ENCODE measurements at places on chromosomes 7 and 10.

DNA sequence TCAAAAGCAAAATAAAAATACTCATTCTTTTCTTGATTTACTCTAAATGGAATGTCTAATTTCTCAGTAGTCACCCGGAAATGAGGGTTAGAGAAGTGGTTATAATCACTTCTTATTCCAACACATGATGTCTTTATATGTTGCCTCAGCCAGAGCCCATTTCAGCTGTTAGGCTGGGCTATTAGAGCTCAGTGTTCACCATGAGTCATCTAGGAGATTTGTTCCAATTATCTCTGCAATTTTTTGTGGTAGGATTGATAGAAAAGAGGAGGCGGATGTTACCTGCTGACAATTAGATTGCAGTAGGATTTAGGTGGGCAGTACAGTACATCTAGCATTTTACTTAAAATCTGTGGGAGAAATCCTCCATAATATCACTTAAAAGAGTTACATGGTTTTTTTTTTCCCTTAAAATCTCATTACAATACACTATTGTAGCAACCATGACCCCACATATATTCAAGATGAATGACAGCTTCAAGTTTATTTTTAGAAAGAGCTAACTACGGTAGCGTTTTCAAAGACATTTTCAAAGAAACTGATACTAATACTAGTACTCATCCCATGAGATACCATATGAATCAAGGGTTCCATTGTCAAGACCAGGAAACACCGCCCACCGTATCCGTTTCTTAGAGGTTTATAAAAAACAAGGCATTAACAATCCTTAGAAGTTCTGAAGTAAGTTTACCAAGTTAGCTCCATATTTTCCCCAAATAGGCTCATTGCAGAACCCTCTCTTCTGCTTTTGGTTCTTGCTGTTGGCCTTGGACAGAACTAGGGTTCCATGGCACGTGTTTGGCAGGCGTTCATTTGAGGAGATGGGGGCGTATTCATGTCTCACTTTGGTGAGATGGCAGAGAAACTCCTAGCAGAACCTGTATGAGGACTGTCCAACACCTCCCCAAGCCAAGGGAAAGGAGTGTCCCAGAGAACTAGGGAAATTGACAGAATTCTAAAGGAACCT is 10.4 kb downstream of the CPA2 start:
- DNase-seq: peak; percentile 89

DNA sequence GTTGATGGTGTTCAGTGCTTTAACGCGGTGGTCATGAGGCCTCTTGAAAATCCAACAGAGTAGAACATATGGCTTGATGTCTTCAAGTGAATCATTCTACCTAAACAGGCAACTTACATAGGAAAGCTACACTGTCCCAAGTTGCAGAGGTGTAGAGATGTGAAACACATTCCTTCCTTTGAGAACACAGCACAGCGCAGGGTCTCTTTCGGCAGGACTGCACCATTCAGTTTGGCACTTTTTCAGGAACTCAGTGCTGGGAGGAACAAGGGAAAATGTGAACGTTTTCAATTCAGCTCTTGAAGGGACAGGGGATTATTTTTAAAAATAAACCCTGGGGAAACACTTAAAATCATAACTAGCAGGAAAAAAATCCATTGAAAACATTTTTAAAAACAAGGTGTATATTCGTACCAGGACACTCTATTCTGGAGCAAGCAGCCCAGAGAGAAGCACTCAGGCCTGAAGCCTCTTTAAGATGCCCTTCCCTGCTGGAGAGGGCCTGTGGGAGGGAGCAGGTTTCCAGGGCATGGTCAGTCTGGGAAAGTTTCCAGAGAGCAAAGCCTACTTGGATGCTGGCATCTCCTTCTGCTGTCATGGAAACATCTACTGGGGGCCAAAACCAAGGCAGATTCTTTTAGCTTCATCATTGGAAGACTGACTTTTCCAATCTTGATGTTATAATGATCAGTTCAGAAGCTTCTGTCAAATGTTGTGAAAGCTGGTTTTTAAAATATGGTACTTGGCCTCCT is 60.4 kb upstream of the NPVF start:
- DNase-seq: no peak

DNA sequence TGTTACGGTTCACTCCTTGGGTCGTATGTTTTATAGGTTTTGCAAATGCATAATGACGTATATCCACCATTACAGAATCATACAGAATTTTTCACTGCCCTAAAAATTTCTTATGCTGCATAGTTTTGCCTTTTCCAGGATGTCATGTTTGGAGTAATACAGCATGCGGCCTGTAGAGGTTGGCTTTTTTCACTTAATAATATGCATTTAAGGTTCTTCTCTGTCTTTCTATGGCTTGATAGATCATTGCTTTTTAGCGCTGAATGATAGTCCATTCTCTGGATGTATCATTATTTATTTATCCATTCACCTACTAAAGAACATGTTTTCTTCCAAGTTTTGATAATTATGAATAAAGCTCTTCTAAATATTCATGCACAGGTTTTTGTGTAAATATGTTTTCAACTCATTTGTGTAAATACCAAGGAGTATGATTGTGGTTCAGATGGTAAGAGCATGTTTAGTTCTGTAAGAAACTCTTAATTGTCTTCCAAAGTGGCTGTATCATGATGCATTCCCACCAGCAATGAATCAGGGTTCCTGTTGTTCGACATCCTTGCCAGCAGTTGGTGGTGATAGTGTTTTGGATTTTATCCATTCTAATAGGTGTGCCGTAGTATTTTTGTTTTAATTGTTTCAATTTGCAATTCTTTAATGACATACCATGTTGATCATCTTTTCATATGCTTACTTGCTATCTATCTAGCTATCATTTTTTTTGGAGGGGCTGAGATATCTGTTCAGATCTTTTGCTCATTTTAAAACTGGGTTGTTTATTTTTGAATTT is 531.2 kb upstream of the GHITM start:
- no peak for DNase-seq

GRCh38 chr7:128350708-128351295 is 7.1 kb upstream of the RBM28 start:
- DNase-seq: no peak

DNA sequence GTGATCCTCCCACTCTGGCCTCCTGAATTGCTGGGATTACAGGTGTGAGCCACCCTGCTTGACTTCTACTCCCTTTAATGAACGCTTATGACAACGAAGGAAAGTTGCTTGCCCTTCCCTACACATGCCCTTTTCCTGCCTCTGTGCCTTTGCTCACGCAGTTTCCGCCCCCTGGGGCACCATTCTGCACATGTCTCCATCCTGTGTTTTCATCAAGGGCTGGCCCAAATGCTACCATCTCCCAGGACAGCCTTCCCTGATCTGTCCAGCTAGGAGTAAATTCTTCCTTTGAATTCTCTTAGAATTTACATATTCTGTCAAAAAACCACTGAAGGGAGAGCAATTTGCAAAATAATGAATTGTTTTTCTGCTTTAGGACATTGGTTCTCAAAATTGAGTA is 50.0 kb upstream of the KMT2C start:
- DNase-seq: no peak

DNA sequence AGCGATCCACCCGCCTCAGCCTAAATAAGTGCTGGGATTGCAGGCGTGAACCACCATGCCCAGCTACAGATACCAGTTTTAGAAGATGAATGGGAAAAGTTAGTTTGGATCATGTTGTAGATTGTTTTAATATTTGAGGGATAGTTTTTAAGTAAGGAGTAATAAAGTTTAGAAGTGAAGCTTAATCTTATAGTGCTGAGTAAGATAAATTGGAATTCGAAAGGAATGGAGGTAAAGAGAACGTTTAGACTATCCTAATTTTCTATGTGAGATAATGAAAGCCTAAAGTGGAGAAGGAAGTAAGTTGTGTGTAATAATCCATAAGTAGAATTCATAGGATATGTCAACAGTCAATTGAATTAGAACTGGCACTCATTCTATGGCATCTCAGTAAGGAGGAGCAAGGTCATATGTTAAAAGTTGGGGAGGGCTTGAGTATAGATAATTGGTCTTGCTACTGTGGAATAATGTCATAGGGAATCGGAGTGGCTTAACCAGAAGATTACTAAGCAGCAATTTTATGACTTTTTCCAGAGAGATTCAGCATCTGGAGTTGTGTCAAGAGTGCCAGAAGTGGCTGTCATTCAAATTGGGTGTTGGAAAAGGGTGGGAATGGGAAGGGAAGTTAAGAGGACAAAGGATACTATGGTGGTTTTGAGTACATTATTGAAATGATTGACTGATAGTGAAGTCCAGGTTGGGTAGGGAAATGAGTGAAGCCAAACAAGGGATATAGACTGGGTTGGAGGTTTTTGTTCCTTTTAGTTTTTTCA is 12.1 kb downstream of the TAX1BP1 start:
- no peak for DNase-seq

DNA sequence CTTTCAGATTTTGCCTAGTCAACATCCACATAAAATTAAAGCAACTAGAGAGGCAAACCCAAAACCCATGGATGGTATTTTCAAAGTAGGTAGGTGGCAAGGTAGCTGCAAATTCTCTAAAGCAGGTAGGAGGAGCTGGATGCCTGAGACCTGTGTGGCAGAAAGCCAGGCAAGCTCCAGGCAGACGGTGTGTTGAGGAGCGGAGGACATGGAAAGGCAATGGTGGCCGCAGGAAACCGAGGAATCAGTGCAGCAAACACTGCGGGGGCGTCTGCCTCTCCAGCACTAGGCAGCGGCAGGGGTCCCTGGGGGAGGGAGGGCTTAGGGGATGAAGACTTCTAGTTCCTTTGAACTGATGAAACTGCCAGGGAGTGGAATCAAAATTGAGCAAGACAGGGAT is 101.3 kb downstream of the GALNT11 start:
- DNase-seq: no peak

DNA sequence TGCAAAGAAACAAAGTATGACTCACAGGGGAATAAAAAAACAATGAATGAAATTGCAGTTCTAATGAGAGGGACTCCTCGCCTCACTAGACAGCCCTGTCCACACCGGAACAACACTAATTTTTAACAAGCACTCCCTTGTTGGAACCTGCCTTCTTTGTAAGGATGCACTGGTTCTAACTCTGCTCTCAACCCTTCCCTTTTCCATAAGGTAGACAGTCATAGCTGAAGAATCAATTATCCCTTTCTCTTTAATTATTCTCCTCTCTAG is 65.1 kb downstream of the TSPAN12 start:
- DNase-seq: no peak

DNA sequence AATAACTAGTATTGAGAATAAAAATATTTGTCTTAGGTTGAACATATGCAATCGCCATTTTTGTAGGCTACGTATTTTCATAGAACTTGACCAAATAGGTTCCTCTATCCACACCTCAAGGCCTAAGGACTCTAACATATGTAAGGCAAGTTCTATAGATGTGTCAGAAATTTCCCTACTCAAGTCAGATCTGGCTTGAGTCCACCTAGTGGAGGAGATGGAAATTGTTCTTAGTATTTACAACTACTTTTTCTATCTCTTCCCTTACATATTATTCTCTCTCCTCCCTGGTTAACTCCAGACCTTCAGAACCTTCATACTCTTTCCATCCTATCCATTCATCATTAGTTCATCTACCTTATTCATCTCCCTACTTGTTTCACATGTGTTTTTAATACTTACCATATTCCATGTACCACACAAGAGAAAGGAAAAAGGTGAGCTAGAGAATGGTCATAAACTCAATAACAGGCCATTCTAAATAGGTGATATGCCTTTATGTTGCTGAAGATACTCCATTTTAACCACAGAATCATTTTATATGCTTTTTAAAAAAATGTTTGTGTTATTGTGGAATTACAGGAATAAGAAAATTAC is 174.5 kb upstream of the HDAC9 start:
- DNase-seq: peak; percentile 54

DNA sequence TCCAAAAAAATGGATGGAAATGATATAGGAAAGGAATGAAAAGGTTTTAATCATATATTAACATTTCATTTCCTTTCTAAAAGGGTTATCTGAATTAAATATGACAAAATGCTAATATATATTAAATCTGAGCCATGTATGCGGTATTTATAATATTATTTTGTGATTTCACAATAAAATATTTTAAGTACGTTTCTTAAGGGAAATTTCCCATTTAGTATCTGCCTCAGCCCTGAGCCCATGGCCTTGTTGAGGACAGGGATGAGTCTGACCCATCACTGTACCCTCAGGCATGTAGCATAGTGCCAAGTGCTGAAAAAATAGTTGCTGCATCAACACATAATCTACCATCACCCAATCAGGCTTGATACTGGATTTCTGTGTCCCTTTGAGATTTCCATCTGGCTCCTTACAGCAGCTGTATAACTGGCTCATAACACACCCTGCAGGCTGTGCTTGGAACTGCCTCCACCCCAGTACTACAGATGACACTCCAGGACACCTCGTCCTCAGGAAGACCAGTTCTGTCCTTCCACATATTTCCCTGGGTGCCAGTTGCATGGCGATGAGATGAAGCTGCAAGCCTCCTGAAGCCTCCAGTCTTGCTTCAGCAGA is 59.4 kb upstream of the ASAH2 start:
- peak; percentile 10 for DNase-seq

DNA sequence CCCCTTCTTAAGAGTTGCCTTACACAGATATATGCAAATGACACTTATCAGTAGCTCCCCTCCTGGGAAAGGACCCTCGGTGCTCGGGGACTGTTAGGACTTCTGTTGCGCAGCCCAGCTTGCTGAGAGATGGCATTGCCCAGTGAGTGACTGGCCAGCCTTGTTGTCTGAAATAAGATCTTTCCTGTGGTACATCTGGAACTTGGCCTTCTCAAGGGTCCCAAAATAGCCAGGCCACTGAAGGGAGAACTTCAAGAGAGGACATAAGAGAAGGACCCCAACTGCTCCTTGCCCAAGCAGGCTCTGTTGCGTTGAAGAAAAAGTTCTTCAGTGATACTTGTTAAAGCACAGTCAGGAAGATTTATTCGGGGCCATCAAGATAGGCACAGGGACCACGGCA is 17.3 kb downstream of the BAG3 start:
- DNase-seq: no peak

- no peak for DNase-seq
Measured at GRCh38 chr7:87127019-87127418, 25.2 kb upstream of the DMTF1 start.

GRCh38 chr7:42766782-42767423 is 145.0 kb downstream of the C7orf25 start:
- DNase-seq: peak; percentile 53

DNA sequence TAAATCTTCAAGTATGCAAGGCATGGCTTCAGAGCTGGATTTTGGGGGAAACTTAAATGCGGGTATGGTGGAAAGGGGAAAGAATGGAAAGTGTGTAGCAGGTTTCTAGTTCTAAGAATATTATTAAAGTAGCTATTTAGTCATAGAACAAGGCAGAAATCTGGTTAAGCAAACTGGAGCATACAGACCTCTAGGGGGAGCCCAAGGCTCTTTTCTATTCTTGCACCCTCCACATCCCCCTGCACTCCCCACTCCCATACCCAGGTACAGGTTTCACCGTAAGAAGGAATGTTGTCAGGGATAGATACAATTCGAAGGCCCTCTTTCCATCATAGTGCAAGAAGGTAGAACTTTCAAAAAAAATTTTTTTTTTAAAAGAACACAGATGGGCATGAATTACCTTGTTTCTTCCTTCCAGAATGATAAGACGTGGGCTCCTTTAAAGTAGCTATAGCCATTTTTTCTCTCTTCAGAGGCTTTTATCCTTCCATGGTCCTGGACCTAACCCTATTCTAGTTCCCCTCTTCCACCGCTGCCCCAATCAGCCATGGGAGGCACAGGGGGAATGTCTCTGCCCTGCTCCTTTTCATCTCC is 41.5 kb upstream of the SMIM30 start:
- DNase-seq: peak; percentile 40

Measured in fibroblast of skin of right biceps (primary cell).